ENCODE measurements at places on chromosomes 3 and 15.

- no peak for DNase-seq
Observed at GRCh38 chr15:31049682-31050615, 51.6 kb downstream of the TRPM1 start.

DNA sequence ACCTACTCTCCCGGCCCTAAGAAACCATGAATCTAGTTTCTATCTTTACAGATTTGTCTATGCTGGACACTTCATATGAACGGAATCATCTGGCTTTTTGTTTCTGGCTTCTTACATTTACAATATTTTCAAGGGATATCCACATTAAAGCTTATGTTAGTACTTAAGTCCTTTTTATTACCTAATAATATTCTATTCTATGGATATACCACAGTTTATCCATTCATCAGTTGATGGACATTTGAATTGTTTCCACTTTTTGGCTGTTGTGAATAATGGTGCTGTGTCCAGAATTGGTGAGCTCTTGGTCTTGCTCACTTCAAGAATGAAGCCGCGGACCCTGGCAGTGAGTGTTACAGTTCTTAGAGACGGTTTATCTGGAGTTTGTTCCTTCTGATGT is 42.6 kb downstream of the ARHGAP31 start:
- DNase-seq = no peak

GRCh38 chr15:42107473-42107872 is 13.1 kb upstream of the PLA2G4D start:
- no peak for DNase-seq

- no peak for DNase-seq
Observed at GRCh38 chr3:8371960-8372463, 129.6 kb upstream of the LMCD1 start.

- no peak for DNase-seq
Observed at GRCh38 chr3:70779296-70779695, 466.9 kb upstream of the MDFIC2 start.

- no peak for DNase-seq
Observed at GRCh38 chr15:89666858-89667705, 11.8 kb upstream of the KIF7 start.

DNA sequence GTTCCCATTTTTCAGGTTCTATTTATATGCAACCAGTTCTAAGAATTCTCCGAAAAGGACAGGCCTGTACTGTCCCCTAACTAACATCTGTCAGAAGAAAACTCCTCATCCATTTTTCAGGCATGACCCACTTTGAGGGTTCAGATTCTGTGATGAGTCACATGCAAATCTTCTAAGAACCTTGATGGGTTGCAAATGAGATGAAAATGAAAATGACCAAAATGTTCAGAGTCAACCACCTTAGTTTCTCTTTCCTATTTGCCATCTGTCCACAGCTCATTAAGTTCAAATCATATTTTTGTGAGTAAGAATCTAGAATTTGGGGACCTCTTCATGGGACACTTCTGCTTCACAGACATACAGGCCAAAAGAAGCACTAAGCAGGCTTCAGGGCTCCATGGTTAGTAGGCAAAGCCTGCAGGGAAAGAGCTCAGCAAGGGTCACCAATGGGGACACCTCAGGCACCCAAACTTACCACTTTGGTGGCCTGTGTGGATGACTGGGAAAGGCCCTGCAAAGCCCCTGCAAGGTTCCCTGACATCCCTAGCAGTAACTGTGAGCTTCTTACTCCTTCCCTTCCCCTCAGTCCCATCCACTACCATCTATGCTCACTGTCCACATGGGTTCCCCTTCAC is 122.0 kb downstream of the WDR76 start:
- DNase-seq = no peak

DNA sequence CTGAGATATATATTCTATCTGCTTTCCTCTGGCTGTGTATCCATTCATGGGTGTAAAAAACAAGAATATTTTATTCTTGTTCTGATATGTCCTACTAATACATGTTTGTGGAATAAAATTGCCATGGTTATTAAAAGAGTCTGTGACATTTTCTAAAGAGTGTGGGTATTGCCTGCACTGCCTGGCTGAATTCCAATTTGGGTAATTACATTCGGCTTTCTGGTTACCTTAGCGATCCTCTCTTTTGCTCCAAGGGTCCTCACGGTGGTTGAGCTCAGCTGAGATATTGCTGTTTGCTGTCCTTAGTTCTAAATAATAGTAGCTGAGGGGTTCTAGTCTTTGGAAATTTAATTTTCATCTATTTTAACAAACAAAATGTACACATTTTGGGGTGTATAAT is 301.4 kb upstream of the DNAJC19 start:
- no peak for DNase-seq

- no peak for DNase-seq
Observed at GRCh38 chr3:78969483-78969882, 798.3 kb downstream of the ROBO1 start.

DNA sequence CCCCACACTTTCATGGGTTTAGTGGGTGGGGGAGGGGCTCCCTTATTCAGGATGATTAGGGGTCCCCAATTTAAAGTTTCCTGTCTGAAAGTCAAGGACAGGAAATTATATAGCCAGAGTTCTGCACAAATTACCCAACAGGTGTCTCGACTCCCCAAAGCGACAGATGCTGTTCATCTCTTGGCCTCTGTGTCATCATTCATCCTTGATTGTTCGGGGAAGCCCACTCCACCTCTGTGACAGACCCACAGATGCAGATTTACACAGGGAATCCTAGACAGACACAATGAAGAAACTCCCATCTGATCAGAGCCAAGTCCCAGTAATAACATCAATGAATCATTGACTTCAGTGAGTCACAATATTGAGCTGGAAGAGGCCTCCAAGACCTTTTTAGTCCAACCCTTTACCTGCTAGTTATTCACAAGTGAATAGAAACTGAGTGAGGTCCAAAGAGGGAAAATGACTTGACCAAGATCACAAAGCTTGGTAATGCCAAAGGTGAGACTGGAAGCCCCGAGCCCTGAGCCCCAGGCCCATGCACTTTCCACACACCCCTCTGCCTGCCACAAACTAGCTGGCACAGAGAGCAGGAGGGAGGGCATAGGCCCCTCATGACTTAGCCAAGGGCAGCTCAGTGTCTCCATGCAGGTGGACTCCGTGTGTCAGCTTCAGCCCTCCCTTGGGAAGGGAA is 7.9 kb upstream of the SRP14 start:
- no peak for DNase-seq

GRCh38 chr3:157436583-157437291 is at the start of gene PTX3:
TSS of gene PTX3 (plus strand) at chr3:157436850. CDS start at chr3:157436934, 84 bp downstream.
- DNase-seq = no peak

- DNase-seq = no peak
Observed at GRCh38 chr3:103195216-103195615, 760.4 kb downstream of the ZPLD1 start.

DNA sequence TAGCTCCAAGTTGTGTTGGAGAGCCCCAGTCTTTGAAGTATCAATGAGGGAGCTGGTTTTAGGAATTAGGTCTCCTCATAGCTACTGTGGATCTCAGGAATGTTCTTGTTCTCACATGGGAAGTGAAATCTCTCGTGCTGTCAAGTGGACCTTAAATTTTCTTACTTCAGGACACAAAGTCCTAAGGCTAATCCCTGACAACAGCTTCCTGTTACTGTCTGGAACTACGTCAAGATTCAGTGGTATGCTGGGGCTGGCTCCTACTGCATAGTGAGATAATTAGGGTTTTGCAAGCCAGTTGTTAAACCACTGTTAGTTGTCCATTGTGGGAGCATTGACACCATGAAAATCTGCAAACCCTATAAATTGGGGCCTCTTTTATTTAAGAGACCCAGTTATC is 22.8 kb downstream of the MESP1 start:
- DNase-seq = no peak

DNA sequence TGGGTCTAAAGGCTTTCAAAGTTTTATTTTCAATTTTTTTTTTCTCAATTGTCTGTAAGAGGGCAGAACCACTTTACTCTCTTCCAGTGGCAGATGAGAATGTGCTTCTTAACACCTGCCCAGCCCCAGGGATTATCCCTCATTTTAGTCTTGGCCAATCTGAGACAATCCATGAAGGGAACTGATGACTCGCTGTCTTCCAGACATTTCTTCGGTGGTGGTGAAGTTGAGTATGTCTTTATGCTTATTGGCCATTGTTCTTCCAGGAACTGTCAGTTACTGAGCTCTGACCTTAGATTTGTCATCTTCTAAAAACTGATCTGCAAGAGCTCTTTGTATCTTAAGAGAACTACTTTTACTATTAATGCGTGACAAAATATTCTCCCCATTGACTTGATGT is 139.5 kb downstream of the TJP1 start:
- DNase-seq = no peak

DNA sequence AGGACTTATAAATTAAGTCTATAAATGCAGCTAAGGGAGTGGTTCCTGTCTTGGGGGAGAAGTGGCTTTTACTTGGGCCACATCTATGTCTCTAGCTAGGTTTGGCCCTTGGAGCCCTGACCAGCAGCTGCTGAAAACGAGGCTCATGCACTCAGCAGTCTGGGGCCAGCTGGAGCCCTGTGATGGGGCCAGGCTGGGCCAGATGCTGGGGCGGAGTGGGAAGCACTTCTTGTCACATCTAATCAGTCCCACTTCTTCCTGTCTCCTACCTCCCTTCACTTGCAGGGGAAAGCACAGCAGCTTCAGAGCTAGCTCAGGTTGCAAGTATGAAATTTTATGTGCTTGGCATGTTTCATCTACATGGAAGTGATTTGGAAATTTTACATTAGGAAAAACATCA is 209.9 kb upstream of the ROPN1 start:
- DNase-seq = no peak

DNA sequence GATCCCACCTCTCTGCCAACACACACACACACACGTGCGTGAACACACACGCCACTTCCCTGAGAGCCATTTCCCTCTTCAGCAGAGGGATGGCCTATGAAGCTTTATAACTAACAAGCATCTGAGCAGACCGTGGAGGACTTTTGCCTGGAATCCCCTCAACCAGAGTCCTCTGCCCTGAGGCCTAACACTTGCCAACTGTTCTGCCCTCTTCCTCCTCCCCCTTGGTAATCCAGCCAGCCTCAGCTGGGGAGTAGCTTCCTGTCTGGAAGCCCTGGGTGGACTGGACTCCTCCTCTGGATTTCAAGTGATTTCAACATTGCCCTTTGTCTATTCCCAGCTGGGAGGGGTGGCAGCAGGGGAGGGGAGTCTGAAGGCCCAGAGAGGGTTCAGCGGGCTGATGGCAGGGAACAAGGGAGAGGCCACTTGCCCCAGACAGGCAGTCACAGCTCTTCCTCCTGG is 68.4 kb upstream of the HACD2 start:
- DNase-seq = no peak

DNA sequence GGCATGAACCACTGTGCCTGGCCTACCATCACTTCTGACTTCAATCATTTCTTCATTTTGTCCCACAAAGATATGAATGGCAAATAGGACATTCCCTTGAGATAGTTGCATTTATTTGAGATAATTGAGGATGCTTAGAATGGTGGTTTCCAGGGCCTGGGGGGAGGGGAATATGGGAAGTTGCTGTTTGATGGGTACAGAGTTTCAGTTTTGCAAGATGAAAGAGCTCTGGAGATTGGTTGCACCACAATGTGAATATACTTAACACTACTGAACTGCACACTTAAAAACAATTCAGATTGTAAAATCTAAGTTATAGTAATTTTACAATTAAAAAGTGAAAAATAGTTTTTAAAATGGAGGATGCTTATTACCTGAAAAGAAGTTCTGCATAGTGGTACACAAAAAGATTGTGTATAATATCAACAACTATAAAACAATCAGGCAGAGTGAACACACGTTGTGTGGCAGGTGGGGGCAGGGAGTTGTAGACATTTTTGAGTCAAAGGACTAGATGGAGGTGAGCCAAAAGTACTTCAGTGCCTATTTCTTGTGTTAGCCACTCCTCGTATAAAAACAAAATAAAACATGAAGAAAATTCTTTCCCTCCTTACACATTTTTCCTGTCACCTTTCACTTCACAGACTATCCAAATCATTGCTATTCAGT is 18.5 kb upstream of the RIOX2 start:
- no peak for DNase-seq

DNA sequence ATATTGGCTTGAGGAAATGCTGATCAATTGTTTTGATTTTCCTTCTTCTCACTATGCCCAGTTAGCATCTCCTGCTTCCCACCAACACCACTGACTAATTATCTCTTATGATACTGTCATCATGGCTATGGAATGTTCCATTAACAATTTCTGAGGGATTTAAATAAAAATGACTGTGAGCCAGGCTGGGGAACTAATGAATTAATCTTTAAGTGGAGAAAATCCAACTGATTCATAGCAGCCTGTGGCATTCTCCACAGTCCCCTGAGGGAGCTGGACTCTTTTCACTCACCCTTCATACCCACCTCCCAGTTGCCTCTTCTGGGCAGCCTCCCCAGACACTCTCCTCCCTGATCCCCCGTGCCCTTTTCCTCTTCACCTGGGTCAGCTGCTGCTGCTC is 353.6 kb downstream of the CLSTN2 start:
- DNase-seq = no peak

DNA sequence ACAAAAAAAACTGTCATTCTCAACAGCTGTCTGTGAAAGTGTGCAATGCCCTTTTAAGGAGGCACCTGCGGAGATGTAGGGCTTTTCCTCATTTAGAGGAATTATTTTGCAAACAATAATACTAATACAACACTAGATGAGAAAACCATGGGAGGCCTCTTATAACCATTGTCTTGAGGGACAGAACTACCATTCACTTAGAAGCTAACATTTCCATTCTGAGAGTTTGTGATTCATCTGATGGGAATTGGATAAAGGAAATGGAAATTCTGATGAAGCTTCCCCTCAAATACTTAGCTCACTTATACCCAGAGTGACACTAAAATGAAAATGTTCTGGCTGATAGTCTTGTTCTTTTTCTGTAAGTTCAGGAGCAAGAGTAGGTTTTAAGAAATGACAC is 147.7 kb downstream of the CADPS start:
- no peak for DNase-seq

GRCh38 chr3:26719134-26719533 is 96.6 kb downstream of the LRRC3B start:
- no peak for DNase-seq

- no peak for DNase-seq
Observed at GRCh38 chr3:179701176-179701827, 48.5 kb downstream of the USP13 start.

DNA sequence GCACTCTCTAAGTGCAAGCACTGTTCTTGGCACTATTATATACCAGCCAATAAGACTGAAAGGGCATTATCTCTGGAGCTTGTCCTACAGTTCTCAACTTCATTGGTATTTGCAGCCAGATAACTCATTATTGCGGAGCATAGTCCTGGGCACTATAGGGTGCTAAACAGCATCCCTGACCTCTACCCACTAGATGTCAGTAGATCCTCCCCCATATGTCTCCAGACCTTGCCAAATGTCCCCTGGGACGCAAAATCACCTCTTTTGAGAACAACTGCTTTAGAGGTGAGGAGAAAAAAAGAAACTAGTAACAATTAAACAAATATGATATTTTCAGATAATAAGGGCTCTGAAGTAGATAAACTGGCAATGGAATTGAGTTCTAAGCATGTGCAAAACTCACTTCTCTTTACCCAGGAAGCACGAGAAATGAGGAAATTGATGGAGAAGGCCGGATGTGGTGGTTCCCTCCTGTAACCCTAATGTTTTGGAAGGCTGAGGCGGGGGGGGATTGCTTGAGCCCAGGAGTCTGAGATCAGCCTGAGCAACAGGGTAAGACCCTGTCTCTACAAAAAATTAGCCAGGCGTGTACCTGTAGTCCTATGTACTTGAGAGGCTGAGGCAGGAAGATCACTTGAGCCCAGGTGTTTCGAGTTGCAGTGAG is 61.4 kb downstream of the FRMD4B start:
- DNase-seq = no peak
